Mesothelial cell of epicardium (in vitro differentiated cells): ENCODE measurements at places on chromosomes 16 and 17.

DNA sequence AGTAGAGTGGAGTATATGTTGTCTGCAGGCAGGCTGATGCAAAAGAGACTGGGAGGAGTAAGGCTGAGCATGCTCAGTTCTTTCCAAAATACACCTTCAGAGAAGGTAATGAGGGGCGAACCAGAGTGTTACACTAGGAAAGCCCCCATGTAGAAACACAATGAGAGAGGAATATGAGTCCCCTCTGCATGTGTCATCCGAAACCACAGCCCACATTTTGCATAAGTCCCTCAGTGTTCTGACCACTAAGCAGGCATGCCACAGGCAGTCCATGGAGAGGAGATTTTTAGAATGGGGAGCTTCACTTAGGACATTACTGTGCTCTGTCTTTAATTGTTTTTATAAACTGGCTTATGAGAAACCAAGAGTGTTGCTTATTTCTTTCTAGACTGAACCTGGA, 32.0 kb downstream of the SLC6A2 start:
- H3K36me3 ChIP-seq, result no peaks in the 10 kb centered on the region
- H3K4me1 ChIP-seq, result no peaks in the 10 kb centered on the region
- no peak overlapping the region for H3K27ac ChIP-seq
- DNase-seq, result no peak
- no peak overlapping the region for H3K4me3 ChIP-seq

GRCh38 chr17:11488407-11488806, 109.9 kb upstream of the DNAH9 start:
- peaks cover 44% of the 10 kb centered on the region for H3K27me3 ChIP-seq
- no peak overlapping the region for H3K4me3 ChIP-seq
- peaks cover 15% of the 10 kb centered on the region for H3K4me1 ChIP-seq
- no peak overlapping the region for H3K27ac ChIP-seq
- H3K36me3 ChIP-seq, result no peaks in the 10 kb centered on the region

DNA sequence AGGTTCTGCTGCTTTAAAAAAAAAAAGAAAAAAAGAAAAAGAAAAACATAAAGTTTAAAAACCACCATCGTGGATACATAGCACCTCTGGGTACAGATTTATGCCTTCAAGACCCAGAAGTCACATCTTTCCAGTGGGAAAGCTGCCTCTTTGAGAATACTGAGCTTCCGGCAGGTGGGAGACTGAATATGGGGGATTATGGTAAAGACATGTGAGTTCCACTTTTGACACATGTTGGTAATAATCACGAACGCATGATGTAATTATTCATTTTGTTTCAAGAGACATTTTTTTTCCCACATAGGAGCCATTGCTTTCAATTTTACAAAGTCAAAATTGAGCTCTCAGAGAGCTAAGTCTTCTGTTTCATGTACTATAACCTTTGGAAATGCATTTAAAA, 229.7 kb upstream of the CDH5 start:
- H3K27ac ChIP-seq, result peak overlapping the region; percentile 78
- peaks cover 31% of the 10 kb centered on the region for H3K4me1 ChIP-seq
- H3K36me3 ChIP-seq, result no peaks in the 10 kb centered on the region
- no peak overlapping the region for H3K4me3 ChIP-seq
- no peak for DNase-seq

GRCh38 chr16:88534638-88535190, 35.5 kb upstream of the ZC3H18 start:
- no peak for DNase-seq
- H3K27ac ChIP-seq, result peak overlapping the region; percentile 80
- H3K27me3 ChIP-seq, result peaks cover 13% of the 10 kb centered on the region
- peaks cover 16% of the 10 kb centered on the region for H3K4me1 ChIP-seq

GRCh38 chr16:62408760-62409159, 372.5 kb upstream of the CDH8 start:
- H3K36me3 ChIP-seq, result no peaks in the 10 kb centered on the region
- no peak overlapping the region for H3K4me3 ChIP-seq
- DNase-seq, result no peak
- H3K4me1 ChIP-seq, result no peaks in the 10 kb centered on the region

- H3K27ac ChIP-seq, result no peak overlapping the region
- H3K36me3 ChIP-seq, result no peaks in the 10 kb centered on the region
- H3K4me3 ChIP-seq, result no peak overlapping the region
- DNase-seq, result no peak
These were observed 145.0 kb downstream of the SEC14L1 start for GRCh38 chr17:77285594-77286390.

GRCh38 chr16:79339863-79340262, 260.7 kb downstream of the MAF start:
- H3K4me1 ChIP-seq, result peaks cover 2% of the 10 kb centered on the region
- H3K4me3 ChIP-seq, result no peak overlapping the region
- H3K36me3 ChIP-seq, result no peaks in the 10 kb centered on the region
- no peak for DNase-seq

- H3K27me3 ChIP-seq, result peaks cover 20% of the 10 kb centered on the region
- no peak overlapping the region for H3K27ac ChIP-seq
- H3K36me3 ChIP-seq, result no peaks in the 10 kb centered on the region
- no peak for DNase-seq
These were observed 3.7 kb downstream of the ZG16B start for GRCh38 chr16:2833776-2834175.

GRCh38 chr17:59763861-59764260, 56.4 kb downstream of the VMP1 start:
- no peak overlapping the region for H3K4me3 ChIP-seq
- H3K27me3 ChIP-seq, result no peaks in the 10 kb centered on the region
- peak overlapping the region; percentile 83 for H3K27ac ChIP-seq
- H3K4me1 ChIP-seq, result peaks cover 23% of the 10 kb centered on the region

DNA sequence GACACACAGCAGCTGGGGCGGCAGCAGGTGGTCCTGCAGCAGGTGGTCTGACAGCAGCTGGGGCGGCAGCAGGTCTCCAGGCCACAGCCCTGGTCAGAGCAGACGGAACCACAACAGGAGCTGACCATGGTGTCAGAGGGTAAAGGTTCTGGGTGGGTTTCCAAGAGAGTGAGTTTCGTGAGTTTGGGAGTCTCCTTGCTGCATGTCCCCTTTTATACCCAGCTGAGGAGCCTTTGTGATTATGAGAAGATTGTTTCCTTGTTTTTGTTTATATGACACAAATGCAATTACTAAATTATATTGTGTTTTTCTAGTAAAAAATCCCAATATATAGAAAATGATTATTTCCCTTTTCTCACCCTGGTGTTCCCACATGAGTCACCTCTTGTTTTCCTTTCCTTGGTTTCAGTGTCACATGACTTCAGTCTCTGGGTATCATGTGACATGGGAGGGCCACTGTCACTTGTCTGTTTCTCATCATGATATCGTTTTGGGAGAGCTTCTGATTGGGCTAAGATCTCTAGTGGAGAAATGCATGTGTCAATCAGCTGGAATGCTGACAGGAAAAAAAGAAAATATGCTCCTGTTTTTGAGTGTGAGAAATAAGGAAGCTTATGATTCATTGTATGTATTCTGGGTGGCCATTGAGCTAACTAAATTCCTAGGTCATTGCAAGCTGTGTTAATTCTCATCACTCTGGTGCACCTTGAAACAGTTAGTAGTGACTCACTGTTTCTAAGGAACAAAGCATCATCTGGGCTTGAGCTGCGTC, at the start of gene KRTAP4-6:
Gene KRTAP4-6 (minus strand): TSS at position 185 of the 772 bp plus-strand sequence. CDS start 57 bp downstream, at position 128.
- DNase-seq, result no peak
- peaks cover 29% of the 10 kb centered on the region for H3K36me3 ChIP-seq
- no peak within 1 kb of the TSS for H3K27ac ChIP-seq
- peaks cover 4% of the 10 kb centered on the region for H3K4me1 ChIP-seq

DNA sequence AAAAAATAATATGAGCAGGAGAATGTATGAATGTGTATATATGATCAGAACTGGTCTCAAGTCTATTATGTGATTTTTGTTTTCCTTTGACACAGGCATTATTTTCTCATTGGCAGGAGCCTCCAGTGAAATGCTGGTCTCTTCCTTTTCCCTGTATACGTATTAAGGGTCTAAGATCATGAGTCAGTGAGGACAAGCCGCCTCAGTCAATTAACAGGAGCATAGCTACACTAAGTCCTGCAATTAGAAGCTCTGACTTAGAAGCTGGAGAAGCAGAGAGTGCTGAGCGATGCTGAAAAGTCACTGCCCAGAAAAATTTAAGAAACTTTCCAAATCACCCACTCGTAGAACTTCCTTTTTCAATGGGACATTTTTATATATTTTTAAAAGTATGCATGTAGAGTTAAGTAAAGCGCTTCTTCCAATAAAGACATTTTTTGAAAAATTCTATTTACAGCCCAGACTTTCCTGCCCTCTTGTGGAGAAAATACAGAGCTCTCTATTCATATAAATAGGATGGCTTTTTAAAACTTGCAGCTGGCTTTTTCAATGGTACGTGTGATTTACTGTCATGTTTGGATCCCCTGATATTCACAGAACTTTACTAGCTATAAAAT, 70.2 kb upstream of the PSMD7 start:
- peaks cover 17% of the 10 kb centered on the region for H3K4me1 ChIP-seq
- peaks cover 2% of the 10 kb centered on the region for H3K27me3 ChIP-seq
- no peak overlapping the region for H3K4me3 ChIP-seq
- DNase-seq, result no peak
- H3K27ac ChIP-seq, result no peak overlapping the region

- H3K4me1 ChIP-seq, result peaks cover 3% of the 10 kb centered on the region
- no peak for DNase-seq
- peak overlapping the region; percentile 57 for H3K4me3 ChIP-seq
These were observed 2.3 kb upstream of the SLC22A31 start for GRCh38 chr16:89202422-89203215.

GRCh38 chr16:11816123-11816522, 19.1 kb upstream of the ZC3H7A start:
- no peaks in the 10 kb centered on the region for H3K36me3 ChIP-seq
- H3K27me3 ChIP-seq, result no peaks in the 10 kb centered on the region
- no peaks in the 10 kb centered on the region for H3K4me1 ChIP-seq
- no peak overlapping the region for H3K4me3 ChIP-seq
- H3K27ac ChIP-seq, result no peak overlapping the region

- peak overlapping the region; percentile 97 for H3K27ac ChIP-seq
- H3K27me3 ChIP-seq, result peaks cover 10% of the 10 kb centered on the region
- no peaks in the 10 kb centered on the region for H3K36me3 ChIP-seq
- peaks cover 15% of the 10 kb centered on the region for H3K4me1 ChIP-seq
- DNase-seq, result no peak
These were observed 655 bp upstream of the MTHFSD start for GRCh38 chr16:86555704-86556075.

- peak overlapping the region; percentile 90 for H3K4me3 ChIP-seq
- no peaks in the 10 kb centered on the region for H3K36me3 ChIP-seq
- DNase-seq, result no peak
- H3K27me3 ChIP-seq, result no peaks in the 10 kb centered on the region
These were observed 692 bp upstream of the SOCS1 start for GRCh38 chr16:11256661-11257130.
